G401 (cell line): ENCODE measurements at places on chromosomes 1 and 21. TPM values are rescaled to one million over a fixed set of nuclear protein-coding genes. Genes with fewer than 3 reads are reported as not detected.

Gene OBSCN
- total RNA-seq, result 7.3 and 7.7 TPM in 2 replicates

Gene KIRREL1
- total RNA-seq, result 29.9 and 31.1 TPM in 2 replicates

DNA sequence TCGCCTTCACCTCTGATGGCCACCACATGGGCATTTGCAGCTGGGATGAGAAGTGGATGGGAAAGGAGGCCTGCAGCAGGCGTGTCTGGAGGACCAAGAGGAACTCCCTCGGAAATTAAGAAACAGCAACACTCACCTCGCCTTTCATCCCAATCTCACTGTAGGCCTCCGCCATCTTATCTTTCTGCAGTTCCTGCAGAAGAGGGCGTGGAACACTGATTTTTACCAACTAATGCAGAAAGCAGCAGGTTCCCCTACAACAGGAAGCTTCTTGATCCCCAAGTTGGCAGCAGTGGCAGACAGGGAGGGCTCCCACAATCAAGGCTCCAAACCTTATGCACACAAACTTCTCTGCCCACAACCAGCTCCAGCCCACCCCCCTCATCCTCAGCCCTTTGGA lies 84.4 kb downstream of the CD247 start:
- DNase-seq, result no peak

Gene KLHL17
- total RNA-seq, result 23.3 and 25.4 TPM in 2 replicates

DNA sequence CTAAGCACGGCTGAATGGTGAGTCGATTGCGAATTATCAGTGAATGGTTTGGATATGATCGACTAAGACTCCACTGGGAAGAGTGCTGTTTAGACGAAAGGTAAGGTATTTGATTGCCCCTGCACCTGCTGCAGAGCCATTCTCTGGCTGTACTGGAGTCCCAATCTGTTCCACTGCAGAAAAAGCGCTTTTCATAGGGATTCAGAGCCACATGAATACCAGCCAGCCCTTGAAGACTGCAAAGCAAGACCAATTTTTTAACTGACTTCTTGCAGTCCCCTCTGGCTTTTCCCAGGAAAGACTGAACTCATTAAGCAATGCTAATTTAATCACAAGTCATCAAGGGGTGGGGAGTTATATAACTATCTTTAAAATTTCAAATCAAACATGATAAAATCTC lies 1.3 kb downstream of the GREM2 start:
- peak; percentile 5 for DNase-seq

DNA sequence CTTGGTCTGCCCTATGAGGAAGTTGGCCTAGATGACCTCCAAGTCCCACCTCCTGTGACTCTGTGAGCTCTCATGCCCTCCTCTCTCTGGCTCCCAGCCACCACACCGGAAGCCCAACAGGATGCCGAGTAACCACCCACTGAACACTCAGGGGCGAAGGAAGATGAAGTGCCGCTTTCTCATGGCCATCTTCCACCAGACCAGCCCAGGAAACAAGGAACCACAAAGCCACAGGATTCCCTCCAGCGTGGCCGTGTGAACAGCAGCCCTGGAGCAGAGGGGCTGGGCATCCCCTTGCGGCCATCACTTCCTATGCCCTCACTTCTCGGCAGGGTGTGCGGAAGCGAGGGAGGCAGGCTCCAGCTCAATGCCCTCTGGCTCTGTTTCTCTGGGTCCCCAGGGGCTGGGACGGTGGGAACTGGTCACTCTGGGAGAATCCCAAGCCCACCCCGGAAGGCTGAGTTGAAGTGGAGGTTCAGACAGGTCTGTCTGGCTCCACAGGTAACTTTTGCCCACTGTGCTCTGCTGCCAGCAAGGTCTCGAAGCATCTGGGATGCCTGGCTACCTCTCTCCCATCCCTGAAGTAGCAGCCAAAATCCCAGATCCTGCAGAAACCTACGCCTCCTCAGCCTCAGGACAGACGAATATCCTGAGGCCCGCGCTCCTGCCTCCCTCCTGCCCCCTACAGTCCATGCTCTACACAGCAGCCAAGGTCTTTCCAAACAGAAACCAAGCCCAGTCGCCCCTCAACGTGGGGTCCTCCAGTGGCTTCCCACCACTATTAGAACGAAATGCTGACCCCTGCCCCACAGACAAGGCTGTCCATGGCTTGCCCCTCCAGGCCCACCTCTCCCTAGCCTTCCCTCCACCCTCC lies 44.2 kb upstream of the ECE1 start:
- peak; percentile 48 for DNase-seq

DNA sequence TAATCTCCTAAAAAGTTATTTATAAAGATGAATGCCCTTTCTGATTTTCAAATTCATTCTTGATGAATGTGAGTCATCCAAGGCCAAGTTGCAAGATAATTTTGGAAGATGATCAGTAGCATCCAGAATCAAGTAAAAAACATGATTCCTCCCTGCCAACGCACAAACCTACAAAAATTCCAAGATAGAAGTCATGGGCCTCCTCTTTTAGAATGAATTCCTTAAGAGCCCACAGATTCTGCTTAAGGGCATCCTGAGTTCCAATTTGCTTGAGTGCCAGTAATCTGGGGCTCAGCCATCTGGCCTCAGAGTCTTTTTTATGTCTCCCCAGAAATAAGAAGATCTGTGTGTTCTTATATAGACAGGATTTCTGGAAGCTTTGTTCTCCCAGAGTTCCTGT lies 23.2 kb upstream of the SPATA6 start:
- no peak for DNase-seq

Gene ITSN1
- total RNA-seq, result 33.4 and 64.3 TPM in 2 replicates

DNA sequence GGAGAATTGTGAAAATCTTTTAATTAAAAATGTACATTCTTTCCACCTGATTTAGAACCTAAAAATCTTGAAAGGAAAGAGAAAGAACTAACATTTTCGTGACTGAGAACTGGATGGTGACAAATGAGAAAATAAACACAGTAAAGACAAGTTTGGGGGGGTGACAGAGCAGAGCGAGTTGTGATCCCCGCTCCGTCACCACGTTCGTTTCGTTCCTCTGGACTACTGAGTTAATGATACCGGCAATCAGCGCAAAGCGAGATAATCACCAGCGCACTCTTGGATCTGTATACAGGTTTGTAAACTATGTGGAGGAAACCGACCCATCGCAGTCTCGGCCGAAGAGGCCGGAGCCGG lies 31.2 kb upstream of the CFAP126 start:
- no peak for DNase-seq
